ENCODE measurements at places on chromosomes 7 and 10.

- DNase-seq = no peak
Measured at GRCh38 chr10:80540981-80541750, 3.5 kb downstream of the SH2D4B start.

DNA sequence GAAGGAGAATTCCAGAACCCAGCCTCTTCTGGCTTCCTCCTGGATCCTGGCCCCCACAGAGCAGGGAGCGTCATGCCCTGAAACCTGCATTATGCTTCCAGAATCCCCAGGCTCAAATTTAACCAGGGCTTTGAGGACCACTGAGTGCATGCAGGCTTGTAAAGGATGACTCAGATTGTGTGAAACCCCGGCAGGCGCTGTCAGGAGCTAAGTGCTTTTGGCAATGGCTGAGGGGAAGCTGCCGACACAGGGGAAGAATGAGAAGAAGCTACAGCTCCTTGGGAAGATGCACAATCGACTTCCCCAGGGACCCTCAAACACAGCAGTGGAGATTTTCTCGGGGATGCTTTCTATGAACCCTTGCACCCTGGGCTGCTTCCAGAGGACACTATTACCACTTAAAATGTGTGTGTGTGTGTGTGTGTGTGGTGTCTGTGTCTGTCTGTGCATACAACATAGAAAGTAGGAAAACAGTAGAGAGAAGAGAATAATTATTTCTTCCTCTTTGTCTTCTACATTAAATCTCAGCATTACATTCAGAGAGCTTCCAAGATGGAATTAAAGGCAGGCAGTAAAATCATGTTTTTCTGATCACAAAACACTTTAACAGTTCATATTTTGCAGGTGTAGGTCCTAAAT is 183.5 kb upstream of the INHBA start:
- no peak for DNase-seq

GRCh38 chr7:2908103-2908683 is 64.1 kb upstream of the GNA12 start:
- no peak for DNase-seq

- no peak for DNase-seq
Measured at GRCh38 chr7:39691821-39692220, 68.4 kb downstream of the RALA start.

DNA sequence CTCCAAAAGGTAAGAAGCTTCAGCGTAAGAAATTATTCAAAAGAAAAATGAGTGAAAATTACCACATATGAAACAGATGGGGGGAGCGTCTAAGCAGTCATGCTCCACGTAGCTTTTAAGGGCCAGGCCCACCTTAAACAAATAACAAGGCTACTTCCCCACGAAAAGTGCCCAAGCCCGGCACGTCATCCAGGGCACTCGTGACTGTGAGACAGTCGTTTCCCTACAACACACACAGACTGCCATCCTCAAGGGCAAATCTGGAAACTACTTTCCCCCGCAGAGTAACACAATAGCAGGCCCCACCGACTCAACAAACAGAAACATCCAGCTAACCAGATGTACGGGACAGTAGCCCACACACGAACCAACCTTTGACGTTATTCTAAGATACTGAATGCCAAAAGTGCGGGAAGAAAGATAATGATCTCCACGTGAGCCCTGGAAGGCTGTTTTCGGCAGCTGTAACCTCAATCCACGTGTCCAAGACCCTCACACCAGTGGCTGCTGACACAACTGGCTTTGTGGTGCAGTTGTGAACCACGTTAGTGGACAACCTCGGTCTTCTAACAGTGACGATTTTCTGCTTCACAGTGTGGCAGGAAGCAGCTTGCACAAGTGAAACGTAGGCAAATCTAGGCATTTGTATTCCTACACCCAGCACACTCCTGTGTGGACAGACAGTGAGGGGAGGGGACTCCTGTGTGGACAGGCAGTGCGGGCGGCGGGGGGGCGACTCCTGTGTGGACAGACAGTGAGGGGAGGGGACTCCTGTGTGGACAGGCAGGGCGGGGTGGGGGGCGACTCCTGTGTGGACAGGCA is 251.7 kb downstream of the ZMYND11 start:
- DNase-seq = no peak

DNA sequence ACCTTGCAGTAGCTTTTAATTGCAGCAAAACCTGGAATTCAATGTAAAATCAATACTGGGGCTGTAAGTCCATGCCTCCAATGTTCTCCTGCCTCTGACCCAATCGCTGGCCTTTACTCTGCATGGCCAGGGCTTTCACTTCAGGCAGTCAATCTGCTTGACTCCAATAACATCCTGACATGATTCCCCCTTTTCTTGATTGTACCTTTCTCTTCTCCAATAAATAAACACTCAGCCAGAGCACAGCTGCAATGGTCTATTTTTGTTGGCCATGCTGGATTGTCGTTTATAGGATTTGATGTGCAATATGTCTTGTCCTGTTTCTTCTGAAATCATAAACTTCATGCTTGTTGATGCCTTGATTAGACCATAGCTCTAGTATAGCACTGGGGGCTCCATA is 97.8 kb upstream of the COL1A2 start:
- DNase-seq = no peak

- no peak for DNase-seq
Measured at GRCh38 chr7:135189961-135190360, 19.5 kb upstream of the CYREN start.

All from esophagus squamous epithelium (tissue), 5 donors.